ENCODE measurements at places on chromosomes 2 and 18.

DNA sequence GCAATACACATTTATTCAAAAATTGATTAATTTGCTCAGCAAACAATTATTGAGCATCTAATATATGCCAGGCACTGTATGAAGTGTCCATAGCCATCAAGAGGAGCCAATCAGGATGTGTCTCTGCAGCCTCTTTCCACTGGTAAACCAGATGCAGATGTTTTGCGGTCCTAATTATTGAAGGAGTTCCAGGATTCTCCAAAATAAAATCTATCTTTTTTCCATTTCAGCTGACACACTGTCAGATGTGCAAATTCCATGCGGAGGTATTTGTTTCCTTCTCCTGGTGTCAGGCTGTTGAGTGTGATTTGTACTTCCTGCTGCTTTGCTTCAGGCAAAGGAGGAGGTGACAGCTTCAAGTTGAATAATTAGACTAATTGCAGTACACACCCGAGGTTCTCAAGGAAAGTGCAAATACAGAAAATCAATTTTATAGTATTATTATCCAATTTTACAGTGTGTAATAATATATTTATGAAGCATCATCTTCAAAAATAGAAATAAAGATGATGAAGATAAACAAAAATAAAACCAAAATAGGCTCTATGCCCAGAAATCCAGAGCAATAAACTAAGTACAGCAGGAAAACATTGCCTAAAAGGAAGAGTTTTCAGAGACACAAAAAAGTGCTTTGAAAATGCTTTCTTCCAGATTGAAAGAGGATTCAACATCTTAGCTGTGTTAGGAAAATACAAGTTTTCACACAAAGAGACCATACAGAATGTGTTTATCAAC is 1352.9 kb upstream of the CHAC2 start:
- no peak for DNase-seq

DNA sequence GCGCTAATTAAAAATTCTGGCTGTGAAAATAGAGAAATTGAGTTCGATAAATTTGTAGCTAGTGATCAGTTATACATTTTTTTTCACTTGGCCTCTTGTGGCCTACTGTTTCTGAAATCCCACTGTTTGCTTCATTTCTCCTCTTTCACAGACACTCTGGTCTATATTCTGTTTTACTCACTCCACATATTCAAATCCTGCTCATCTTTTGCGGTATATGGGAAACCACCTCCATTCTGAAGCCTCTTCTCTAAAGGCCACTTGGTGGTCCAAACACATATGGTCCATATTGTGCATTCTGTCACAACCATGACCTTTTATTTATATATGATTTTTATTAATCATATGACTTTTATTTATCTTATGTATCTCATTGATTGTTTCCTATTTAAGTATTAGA is 67.0 kb downstream of the MYO1B start:
- no peak for DNase-seq

GRCh38 chr2:40962026-40962425 is 510.1 kb upstream of the SLC8A1 start:
- no peak for DNase-seq

- no peak for DNase-seq
Observed at GRCh38 chr2:9364791-9365497, 58.4 kb downstream of the ITGB1BP1 start.

DNA sequence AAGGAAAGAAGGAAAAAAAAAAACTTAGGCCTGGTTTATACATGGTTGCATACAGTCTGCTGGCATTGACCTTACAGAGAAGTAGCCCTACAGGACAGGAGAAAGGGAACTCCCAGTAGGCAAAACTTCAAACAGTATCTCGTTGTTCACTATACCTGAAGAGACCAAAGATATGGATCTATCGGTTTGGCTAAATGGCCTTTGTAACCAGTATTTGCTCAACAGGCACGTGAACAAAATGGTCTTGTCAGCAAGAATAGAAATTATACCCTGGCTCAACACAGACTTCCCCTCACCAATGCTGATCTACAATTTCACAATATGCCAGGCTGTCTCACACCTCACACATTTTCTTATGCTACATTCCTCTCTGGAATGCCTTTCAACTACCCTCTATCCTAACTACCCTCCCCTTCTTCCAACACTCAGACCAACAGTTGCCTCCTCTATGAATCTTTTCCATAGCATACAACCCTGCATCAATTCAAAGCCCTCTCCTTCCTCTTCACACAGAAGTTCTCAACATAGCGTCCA is 13.7 kb downstream of the HYCC2 start:
- no peak for DNase-seq

DNA sequence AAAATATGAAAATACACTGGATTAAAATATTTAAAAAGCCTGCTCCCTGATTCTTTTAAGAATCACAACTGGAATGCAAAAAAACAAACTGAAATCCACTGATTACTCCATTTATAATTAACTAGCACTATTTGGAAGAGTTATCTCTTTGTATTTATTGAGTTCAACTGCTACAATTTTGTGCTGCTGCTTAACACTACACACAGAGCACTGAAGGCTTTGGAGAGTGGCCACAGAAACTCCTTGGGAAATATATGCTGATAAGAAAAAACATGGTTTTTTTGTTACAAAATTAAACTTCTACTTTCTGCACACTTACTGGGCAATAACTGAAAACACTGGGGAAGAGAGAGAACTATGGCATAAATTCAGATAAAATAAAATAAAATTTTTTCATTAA is 19.8 kb upstream of the BZW1 start:
- DNase-seq, result no peak

- no peak for DNase-seq
Observed at GRCh38 chr2:174636987-174637386, 39.4 kb upstream of the WIPF1 start.

DNA sequence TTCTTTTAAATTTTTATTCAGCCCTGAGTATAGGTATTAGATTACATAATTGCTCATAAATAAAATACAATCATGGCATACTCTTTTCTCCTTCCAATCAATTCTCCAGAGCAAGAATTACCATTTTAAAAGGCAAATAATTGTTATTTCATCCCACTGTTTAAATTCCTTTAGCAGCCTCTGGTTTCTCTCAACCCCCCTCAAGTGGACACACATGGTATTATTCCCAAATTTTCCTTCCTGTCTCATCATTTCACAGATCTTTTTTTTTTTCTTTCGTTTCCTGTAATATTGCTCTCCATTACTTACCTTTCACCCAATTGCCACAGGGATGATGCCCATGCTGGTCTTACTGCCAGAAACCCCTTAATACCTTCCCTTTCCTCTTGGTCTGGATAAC is 385.2 kb downstream of the RIT2 start:
- DNase-seq, result no peak

- DNase-seq, result no peak
Observed at GRCh38 chr2:8753609-8754008, 71.8 kb downstream of the ID2 start.

GRCh38 chr2:197889041-197889440 is 84.6 kb downstream of the PLCL1 start:
- DNase-seq, result no peak

- no peak for DNase-seq
Observed at GRCh38 chr2:26650713-26651469, 9.7 kb upstream of the CIB4 start.

GRCh38 chr18:7754725-7755181 is 187.6 kb downstream of the PTPRM start:
- DNase-seq, result no peak

- no peak for DNase-seq
Observed at GRCh38 chr2:44777036-44777435, 164.5 kb upstream of the SIX3 start.

DNA sequence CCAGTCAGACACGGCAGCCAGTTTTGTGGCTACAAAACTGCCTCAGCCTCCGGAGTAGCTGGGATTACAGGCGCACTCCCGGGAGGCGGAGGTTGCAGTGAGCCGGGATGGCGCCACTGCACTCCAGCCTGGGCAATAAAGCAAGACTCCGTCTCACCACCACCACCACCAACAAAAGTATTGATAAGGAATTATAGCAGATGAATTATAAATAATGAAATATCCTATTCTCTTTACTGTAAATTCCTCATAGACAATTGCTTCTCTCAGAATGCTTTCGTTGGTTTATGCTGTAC is 1.4 kb upstream of the FAM161A start:
- no peak for DNase-seq

DNA sequence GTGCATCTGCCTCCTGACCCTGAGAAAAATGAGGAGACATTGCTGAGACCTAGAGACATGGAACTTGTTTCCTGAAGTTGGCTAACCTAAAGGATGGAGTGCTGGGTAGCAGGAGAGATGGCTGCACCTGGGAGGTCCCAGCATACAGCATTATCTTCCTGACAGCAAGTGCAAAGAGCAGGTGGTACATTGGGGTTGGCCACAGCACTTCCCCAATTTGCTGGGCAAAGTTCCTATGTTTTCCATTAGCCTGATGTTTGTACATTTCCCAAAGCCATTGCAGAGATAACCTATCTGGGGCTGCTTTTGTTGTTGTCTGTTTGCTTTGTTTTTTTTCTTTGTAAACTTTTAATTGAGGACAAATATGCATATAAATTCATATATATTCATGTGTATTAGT is 296.7 kb downstream of the HRH4 start:
- DNase-seq, result no peak
